ENCODE measurements at places on chromosomes 12 and 14.

DNA sequence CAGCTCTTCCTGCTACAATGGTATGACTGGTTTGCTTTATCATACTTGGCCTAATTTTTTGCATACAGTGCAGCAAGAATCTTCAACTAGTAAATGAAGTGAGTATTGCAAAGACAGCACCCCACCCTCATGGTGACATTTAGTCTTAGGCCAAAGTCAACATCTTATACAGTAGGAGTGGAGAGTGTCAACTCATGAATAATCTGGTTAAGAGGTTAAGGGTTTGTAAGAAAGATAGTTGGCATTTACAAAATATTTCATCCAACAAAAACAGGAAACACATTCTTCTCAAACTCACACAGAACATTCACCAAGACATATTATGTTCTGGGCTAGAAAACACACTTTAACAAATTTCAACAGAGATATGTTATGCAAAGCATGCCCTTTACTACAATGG, 2.2 kb upstream of the OAS1 start:
- DNase-seq: no peak

- peak; percentile 75 for DNase-seq
These were observed at the start of gene DDX55 for GRCh38 chr12:123601602-123602489. DDX55 (plus strand) TSS chr12:123602099; CDS start chr12:123602149, 50 bp downstream.

- peak; percentile 33 for DNase-seq
These were observed 43.8 kb downstream of the DDHD1 start for GRCh38 chr14:53109105-53110041.

- DNase-seq: no peak
These were observed 50.5 kb downstream of the KITLG start for GRCh38 chr12:88529531-88530488.

DNA sequence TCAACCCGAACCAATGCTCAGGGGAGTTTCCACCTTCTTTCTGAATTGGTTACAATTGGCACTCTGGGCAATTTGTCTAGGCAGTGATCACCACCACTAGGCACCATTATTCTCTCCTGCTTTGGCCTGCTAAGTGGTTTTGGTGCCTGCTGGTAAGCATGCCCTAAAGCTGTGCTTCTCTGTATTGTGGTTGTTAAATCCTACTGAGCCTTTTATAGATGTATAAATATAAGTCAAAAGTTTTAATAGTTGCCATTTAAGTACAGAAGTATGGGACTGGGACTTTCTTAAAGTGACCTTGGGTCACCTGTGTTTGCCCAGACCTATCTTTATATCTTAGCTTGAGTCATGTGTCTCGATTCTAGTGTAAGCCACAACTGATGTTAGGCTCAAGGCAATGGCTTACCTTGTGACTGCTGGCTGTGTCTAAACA, 475.9 kb downstream of the SLC16A7 start:
- DNase-seq: no peak

DNA sequence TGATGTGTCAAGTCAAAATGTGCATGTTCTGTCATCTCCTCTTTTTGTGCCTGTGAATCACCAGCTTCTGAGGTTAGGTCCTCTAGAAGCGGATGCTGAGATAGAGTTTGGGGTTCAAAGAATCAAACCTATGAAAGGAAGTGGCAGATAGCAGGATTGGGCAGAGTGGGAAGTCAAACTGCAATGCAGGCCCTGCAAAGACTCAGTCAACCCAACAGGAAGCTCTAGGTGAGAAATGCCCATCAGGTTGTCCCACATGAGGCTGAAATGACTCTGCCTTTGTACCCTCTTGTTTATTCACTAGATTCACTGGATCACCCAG, 4.5 kb upstream of the MIA2 start:
- DNase-seq: peak; percentile 14

GRCh38 chr12:6272300-6273204, 37.9 kb upstream of the PLEKHG6 start:
- DNase-seq: no peak

- no peak for DNase-seq
These were observed 212.6 kb downstream of the PCNX1 start for GRCh38 chr14:71119832-71120231.

DNA sequence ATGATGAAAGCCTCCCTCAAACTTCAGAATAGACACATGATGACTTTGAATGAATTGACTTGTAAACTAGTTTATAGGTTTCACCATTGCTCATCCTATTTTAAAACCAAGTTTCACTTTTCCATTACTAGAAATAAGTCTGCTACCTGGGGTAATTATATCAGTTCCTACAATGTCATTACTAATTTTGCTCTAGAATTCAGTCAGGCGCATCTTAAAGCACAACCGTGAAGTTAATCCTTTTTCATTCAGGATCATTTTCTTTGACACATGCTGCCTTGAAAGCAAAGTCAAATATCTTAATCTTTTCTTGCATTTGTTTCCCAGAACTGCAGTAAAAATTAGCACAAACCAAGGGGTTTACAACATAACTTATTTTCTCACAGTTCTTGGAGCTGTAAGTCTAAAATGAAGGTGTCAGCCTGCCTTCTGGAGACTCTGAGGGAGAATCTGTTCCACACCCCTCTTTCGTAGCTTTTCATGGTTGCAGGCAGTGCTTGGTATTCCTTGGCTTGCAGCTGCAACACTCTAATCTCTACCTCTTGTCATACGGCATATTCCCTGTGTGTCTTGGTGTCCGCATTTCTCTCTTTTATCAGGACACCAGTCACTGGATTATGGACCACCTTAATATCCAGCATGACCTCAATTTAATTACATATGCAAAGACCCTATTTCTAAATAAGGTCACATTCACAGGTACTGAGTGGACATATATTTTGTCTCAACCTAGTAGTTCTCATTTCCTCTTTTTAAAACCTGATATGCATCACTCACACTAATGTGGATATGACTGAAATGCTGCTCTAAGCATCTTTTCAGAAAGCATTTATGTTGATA, 114.3 kb upstream of the PDZRN4 start:
- DNase-seq: no peak

- no peak for DNase-seq
These were observed 265.5 kb downstream of the ZFP36L1 start for GRCh38 chr14:68527329-68527851.

- DNase-seq: no peak
These were observed 29.4 kb downstream of the LGALS3 start for GRCh38 chr14:55158412-55158811.

GRCh38 chr14:79638672-79639266, 572.5 kb downstream of the DIO2 start:
- DNase-seq: no peak

DNA sequence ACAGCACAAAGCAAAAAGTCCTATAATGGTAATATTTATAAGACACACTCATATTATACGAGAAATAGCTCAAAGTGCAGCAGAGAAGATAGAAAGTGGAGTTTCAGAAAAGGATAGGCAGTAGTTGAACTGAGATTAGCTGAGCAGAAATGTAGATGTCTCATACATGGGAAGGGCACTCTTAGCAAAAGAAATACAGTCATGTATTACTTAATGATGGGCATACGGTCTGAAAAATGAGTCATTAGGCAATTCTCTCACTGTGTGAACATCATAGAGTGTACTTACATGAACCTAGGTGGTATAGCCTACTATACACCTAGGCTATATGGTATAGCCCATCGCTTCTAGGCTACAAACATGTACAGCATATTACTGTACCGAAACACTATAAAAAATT, 671.3 kb downstream of the RPS29 start:
- no peak for DNase-seq

GRCh38 chr12:3929875-3930615, 56.8 kb upstream of the PARP11 start:
- no peak for DNase-seq

DNA sequence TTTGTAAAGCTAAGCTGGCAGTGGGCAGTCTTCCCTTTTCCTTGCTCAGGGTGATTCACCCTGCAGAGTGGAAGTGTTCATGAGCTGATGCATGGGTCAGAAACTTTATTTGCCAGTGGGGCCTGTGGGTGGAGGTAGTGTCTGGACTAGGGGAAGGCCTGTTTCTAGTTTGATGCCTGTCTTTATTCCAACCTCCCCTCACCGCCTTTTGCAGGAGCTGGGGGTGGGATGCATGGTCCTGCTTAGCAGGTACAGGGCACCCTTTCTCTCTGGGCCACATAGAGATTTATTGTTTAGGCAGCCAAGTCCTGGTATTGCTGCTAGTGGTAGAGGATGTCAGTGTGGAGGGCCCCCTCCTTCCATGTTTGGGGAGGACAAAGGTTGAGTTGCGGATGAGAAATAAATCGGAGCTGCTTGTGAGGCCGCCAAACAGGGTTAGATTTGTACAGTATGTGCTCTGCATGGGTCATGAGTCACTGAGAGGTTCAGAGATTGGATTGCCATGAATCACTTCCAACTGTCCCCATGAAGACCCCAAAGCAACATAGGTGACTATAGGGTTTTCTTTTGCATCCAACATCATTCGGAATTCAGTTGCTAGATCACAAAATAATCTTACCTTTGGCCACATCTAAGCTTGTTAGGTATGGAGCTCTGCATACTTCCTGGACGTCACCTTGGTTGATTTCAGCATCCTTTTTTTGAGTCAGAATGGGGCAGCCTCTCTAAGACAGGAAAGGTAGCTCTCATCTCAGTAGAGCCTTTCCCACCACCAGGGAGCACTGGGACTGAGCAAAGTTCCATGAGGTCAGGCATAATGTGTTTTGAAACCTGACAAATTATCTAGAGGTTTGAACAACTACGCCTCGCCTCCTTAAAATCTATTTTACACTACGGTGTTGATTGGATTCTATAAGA, 8.8 kb downstream of the SMOC1 start:
- no peak for DNase-seq

GRCh38 chr14:65599375-65599774, 186.8 kb downstream of the FUT8 start:
- no peak for DNase-seq

DNA sequence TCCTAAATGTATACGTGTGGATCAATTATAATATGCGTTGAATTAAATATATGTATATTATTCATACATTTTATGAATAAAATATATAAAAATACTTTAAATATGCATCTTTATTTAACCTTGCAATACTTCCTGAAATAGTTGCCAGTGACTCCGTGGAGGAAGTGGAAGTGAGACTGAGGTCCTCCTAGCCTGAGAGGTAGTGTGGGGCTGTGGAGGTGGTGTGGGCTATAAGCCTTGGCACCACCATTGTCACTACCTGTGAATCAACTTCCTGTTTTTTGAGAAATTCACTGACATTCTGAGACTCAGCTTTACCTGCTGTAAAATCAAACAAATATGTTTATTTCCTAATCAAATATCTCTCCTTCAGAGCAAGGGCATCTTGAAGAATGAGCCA, 514.2 kb downstream of the VRK1 start:
- DNase-seq: no peak

DNA sequence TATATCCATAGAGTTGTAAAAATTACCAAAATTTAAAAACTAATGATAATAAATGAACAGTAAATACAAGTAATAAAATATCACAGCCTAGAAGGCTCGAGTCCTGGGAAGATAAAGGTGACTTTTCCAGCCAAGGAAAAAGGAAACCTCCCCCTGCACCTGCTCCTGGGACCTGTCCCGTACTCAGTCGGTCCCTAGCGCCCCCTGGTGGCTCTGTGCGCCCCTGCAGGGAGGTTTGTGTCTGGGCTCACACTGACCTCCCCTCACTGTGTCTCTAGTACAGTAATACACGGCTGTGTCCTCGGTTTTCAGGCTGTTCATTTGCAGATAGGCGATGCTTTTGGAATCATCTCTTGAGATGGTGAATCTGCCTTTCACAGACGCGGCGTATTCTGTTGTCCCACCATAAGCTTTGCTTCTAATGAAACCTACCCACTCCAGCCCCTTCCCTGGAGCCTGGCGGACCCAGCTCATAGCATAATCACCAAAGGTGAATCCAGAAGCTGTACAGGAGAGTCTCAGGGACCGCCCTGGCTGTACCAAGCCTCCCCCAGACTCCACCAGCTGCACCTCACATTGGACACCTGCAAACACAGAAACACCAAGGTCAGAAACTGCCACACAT, 1030.4 kb downstream of the TMEM121 start:
- DNase-seq: peak; percentile 59

DNA sequence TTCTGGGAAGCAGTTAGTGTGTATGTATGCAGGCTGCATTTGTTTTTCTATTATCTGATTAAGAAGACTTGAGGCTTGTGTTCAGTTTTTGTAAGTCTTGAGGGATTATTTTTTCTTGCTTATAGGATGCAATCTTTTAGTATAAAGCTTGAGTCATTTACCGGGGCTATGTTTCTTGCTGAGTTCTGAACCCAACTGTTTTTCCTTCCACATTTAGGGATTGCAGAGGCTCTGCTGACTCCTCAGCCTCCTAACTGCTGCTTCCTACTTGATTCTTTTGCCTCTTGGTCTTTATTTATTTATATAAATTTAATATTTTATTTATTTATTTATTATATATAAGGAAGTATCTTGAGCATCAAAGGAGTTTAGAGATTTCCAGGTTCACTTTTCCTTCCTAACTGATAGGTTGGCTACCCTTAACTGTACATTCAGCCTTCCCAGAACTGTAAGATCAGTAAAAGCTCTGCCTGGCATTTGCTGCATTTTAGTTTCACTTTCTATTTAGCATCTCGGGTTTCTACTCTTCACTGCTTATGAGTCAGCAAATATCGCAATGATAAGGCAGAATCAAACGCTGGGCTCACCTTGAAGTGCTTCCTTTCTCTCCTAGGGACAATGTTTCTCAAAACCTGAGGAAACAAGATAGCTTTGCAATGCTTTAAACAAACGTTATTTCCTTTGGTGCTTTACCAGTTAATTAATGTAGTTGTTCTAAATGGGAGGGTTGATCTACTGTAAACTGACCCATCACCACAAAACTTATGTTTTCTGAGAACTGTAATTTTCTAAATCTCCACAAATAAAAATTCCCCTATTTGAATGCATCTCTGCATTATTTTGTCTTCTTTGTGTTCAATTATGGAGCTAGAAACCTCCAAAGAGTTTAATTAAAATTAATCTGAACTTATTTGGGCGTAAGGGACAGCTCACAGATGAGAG, 1183.7 kb upstream of the TMEM132C start:
- no peak for DNase-seq

DNA sequence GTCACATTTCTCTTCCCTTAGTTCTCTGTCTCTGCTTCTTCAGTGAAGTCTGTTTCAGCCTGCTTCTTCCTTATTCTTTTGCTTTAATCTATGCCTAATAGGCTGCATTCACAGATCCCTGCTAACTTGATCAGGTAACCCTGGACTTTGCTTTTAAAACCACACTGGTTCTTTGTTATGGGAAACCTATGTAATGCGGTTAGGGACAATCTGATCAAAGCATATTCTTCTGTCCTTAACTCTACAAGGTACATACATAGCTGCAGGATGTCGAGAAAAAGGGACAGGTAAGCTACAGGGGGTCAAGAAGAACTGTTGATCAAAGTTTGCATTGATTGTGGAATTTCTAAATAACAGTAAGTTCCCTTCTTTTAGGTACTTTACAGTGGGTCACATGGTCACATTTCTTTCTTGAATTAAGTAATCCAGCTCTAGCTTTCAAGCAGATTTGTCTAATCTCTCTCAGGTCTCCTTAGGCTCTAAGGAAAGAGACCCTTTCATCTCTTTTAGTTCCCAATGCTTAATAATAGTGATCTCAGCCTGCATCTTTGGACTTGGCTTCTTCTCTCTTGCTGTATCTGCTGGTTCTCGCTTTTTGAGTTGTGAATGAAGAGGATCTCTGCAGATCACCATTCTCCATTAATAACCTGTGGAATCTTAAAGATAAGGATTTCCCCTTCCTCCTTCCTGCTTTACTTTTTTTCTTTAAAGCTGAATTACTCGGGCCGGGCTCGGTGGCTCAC, 3.8 kb downstream of the COPZ1 start:
- DNase-seq: no peak

- no peak for DNase-seq
These were observed 41.5 kb upstream of the ANKS1B start for GRCh38 chr12:100026241-100026640.

- DNase-seq: no peak
These were observed 40.8 kb downstream of the VDR start for GRCh38 chr12:47863985-47864384.

- DNase-seq: no peak
These were observed 29.9 kb upstream of the MUCL1 start for GRCh38 chr12:54824402-54824801.
